Activated naive CD4-positive, alpha-beta T cell treated with Interleukin-2 at 50 U/mL for 16 hours (primary cell): ENCODE measurements at places on chromosomes 12 and 14.

- peak; percentile 27 for DNase-seq
Measured at GRCh38 chr12:46470036-46470627, 97.6 kb upstream of the SLC38A2 start.

GRCh38 chr12:19688532-19688931, 249.2 kb downstream of the AEBP2 start:
- DNase-seq: no peak

DNA sequence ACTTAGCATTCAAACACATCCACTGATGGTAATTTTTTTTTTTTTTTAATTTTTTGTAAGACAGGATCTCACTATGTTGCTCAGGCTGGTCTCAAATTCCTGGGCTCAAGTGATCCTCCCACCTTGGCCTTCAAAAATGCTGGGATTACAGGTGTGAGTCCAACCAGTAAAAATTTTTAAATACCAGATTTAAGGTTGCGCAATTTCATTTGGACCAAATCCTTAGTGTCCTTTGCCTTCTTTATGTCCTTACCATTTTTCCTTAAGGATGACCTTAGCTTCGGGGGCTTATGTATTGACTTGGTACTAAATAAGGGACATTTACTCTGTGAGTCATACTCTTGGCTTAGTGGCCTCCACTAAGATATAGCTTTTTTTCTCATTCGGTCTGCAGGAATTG, 4.1 kb upstream of the PLBD1 start:
- DNase-seq: no peak

- no peak for DNase-seq
Measured at GRCh38 chr14:83425138-83425537, 1891.5 kb upstream of the SEL1L start.

DNA sequence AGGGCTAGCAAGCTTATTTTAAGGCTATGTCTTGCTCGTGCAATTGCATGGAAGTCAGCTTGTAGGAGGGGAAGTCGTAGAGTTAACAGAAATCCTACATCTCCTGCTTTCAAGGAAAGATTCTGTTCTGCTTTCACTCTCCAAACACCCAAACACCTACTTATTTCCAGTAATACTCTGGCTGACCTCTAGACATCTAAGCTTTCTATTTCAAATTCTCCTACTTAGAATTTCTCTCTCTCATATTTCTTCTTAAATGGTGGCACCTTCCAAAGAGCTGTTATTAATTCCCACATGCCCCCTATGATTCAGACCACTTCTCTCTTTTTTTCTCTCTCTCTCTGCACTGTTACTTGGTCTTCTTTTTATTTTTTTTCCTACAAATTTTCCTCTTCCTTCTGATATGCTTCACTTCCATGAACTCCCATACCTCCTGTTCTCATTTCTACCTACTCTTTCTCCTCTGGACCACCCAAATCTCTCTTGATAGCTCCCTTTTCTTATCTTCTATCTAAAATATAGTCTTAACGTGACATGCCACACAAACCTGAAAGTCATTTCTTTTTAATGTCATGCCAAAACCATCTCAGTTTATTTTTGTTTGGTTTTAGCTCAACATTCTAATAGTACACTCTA, 90.8 kb downstream of the RPS6KA5 start:
- no peak for DNase-seq

- no peak for DNase-seq
Measured at GRCh38 chr14:105857220-105857825, 330.9 kb downstream of the TMEM121 start.

DNA sequence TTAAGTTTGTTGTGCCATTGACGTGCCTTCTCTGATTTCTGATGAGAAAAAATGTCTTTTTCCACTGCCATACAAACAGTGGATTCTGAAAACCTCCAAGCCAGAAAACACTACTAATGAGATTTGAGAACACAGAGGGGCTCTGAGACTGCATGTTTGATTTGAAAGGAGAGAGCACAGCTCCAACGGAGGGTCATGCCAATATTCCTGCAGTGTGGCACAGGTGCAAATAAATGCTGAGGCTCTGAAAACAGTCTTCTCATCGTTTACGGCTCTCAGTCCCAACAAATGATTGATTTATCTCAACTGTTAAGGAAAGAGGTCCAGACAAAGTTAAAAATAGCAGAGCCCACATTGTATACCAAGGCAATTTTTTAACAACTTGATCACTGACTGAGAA, 128.7 kb downstream of the KCNH5 start:
- DNase-seq: no peak

- DNase-seq: no peak
Measured at GRCh38 chr12:117508468-117508867, 147.0 kb upstream of the NOS1 start.

- peak; percentile 62 for DNase-seq
Measured at GRCh38 chr12:93502802-93503623, 35.7 kb downstream of the MRPL42 start.

DNA sequence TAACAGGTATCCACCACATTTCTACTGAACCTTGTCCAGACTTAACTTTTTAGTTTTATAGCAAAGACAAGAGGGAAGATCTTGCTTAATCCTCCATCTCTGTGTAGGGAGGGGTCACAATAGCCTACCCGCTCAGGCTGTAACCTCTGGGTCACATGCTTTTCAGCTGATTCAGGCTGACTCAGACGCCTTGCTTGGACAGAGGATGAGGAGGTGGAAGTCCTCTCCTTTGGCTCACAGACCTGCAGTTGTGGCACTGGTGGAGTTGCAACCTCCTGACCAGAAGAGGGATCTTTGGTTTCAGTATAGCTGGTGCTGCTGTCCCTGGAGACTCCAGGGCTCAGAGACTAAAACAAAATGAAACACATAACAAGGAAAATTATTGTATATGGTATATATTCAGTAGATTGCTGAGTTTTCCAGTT, 16.2 kb downstream of the ACIN1 start:
- no peak for DNase-seq

DNA sequence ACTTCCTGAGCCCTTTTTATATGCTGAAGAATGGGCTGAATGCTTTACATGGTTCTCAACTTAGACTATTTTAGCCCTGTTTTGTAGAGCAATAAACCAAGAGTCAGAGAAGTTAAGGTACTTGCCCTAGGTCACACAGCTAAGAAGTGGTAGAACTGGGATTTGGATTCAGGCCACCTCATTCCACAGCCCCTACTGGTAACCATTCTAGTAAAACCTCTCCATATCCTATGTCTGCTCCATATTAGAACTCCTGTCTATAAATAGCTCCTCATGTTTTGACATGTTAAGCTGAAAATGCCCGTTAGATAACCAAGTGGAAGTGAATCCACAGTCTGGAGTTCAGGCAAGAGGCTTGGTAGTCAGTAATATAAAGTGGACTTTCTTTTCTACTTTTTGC, 111.6 kb downstream of the HECTD4 start:
- DNase-seq: no peak

DNA sequence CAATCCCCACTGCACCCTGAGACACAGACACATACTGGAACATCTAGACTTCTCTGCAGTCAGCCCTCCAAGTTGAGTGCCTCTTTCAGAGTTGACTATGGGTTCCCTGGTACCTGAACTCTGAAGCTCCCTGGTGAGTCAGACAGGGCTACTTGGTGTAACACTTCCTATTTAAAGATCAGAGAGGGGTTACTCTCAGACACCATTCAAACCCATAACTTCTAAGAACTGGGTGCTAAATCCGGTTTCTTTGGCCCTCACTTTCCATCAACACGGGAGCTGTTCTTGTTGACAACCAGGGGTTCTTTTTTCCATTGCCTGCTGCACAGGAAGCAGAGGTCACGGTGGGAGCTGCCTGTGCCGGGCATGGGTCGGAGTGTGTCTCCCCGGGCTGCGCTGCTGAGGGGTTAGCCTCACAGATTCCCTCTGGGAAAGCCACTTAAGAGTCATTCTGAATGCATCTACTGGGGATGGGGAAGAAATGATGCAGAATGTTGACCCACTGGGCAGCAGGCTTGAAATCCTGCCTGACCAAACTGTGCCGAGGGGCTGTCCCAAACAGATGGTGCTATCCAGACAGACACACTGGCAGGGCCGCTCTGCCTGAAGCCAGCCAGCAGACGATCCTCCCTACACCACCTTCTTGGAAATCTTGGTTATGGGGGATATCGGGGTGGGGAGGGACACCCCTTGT, 74.1 kb downstream of the PITPNM2 start:
- peak; percentile 52 for DNase-seq

GRCh38 chr12:123106640-123107359, 44.1 kb downstream of the PITPNM2 start:
- peak; percentile 45 for DNase-seq

GRCh38 chr12:120234643-120235368, 30.7 kb downstream of the PXN start:
- no peak for DNase-seq

- no peak for DNase-seq
Measured at GRCh38 chr12:68148261-68148951, 11.1 kb downstream of the IFNG start.

DNA sequence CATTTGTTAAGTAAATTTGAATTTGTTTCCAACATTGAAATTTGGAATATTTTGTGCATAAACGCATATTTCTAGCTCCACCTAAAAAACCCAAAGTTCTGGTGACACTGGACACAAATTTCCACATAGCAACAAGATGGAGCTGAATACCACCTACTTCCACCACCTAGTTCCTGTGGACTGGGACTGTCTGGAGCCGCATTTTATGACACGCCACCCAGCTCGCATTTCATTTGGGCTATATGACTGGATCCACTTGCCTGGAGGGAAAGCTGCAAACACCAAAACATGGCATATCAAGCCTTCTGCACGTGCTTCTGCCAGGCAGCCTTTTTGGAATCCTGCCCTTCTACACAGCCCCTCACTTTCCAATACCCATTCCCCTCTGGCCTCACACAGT, 173.4 kb downstream of the KIF21A start:
- no peak for DNase-seq

DNA sequence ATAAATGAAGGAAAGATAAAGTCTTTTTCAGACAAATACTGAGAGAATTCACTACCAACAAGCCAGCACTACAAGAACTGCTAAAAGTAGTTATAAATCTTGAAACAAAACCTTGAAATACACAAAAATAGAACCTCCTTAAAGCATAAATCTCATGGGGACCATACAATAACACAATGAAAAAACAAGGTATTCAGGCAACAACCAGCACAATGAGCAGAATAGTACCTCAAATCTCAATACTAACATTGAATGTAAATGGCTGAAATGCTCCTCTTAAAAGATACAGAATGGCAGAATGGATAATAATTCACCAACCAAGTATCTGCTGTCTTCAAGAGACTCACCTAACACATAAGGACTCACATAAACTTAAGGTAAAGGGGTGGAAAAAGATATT, 7.7 kb upstream of the IQSEC3 start:
- no peak for DNase-seq

DNA sequence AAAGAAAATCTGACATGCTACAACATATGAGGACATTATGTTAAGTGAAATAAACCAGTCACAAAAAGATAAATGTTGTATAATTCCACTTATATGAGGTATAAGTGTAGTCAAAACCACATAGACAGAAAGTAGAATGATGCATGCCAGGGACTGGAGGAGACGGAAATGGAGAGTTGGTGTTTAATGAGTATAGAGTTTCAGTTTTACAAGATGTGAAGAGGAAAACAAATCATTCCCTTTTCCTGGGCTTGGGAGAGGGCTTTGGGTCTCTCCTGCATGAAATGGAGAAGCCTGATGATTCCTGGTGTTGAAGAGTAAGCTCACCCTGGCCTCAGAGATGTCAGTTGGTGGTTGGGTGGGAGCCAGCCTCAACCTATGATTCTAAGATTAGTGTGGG, 158.4 kb upstream of the PLXNC1 start:
- no peak for DNase-seq

- DNase-seq: peak; percentile 25
Measured at GRCh38 chr14:60327447-60328331, 78.7 kb downstream of the PPM1A start.

DNA sequence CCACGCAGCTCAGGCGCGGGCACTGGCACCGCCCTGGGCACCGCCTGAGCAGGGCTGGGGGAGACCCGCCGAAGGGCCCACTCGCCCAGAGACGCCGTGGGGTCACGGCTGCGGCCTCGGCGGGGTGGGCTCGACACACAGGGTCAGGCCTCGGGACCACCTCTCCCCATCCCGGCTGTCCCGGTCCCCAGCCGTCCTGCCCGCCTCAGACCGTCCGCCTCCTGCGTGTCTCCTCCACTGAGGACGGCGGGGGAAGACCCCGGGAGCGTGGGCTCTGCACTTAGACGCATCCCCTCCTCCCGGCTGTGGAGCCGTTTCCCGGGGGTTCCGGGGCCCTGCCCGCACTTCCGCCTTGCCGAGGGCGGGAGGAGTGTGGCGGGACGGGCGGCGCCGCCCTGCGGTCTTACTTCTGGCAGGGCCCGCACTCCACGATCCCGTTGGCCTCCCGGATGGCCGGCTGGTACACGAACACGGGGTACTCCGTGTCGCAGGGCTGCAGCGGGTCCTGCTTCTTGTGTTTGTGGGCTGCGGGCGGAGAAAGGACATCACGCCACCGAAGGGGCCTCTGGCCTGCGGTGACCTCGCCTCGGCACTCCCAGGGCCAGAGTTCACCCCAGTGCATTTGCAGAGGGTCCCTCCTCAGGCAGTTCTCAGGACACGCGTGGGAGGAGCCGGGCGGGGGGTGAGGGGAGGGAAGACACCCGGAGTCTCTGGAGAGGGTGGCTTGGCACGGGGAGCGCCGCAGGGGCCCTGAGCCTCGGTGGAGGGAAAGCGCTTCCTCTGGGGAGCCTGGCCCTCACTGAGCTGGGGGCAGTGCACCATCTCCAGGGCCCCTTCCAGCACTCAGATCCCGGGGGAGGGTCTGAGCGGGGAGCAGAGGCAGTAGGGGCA, 23.1 kb upstream of the LRTM2 start:
- DNase-seq: peak; percentile 63

DNA sequence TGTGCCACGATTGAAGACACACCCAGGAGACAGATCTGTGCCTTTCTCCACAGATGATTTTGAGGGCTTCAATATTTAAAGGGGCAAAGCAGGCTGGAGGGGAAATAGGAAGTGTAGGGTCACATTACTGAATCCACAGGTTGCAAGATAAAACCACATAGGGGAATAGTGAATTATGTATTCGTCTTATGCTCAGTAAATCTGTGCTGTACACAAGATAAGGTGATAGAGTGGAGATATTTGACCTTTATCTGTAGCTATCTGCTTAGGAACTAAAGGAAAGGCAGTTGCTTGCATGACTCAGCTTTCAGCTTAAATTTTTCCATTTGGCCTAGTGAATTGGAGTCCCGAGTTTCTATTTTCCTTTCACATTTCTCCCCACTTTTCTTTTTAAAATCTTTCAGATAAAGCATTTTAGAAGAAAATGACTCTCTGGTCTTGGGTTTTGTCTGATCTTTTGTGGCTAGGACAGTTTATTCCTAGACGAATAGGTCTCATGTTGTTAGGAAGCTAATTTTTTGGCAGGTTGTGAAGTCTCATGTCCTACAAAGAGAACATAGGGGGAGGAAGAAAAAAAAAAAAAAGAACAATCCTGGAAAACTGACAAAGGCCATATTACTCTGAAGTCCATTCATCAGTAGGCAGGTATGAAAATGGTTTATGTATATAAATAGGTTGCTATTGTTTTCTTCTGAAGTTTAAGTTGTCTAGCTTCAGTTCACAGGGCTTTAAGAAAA, 55.4 kb downstream of the FBXO33 start:
- no peak for DNase-seq

DNA sequence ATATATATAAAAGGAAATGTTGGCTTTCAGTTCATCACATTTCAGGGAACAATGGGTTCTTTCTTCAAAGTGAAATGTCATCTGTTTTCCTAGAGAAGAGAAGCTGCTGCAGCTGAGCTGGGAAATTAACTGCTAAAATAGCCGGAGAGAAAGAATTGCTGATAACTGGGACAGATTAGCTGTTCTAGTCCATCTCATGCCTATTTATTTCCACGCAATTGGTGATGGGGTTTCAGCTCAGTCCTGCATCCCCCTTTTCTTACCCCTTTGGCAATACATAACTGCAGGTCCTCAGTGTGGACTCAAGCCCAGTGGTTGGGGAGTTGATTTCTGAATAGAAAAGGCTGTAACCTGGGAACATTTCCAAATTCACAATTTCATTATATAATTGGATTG, 436.9 kb upstream of the TMEM132C start:
- DNase-seq: no peak
